ENCODE measurements at places on chromosomes 1 and 21. TPM values are rescaled to one million over a fixed set of nuclear protein-coding genes. Genes with fewer than 3 reads are reported as not detected.

The F5 gene
- total RNA-seq: 155 TPM

The LORICRIN gene
- not detected for total RNA-seq

The CELA3A gene
- total RNA-seq: 0.23 TPM

The LCE3E gene
- not detected for total RNA-seq

The TSSK3 gene
- total RNA-seq: not detected

The RAB3B gene
- total RNA-seq: 5.4 TPM

The UBIAD1 gene
- 5.4 TPM for total RNA-seq

The UMODL1 gene
- total RNA-seq: 0.08 TPM

The GJB5 gene
- total RNA-seq: not detected

GRCh38 chr1:246274186-246274585 lies 232.9 kb downstream of the SMYD3 start:
- no peak overlapping the region for H3K4me3 ChIP-seq
- no peaks in the 10 kb centered on the region for H3K36me3 ChIP-seq
- no peak overlapping the region for H3K27ac ChIP-seq
- no peak for DNase-seq
- H3K4me1 ChIP-seq: no peaks in the 10 kb centered on the region

GRCh38 chr1:226476648-226477319 lies 68.9 kb upstream of the PARP1 start:
- H3K4me1 ChIP-seq: no peaks in the 10 kb centered on the region
- no peak overlapping the region for H3K27ac ChIP-seq
- no peak for DNase-seq
- H3K36me3 ChIP-seq: no peaks in the 10 kb centered on the region
- H3K27me3 ChIP-seq: no peaks in the 10 kb centered on the region
- H3K4me3 ChIP-seq: no peak overlapping the region

- no peak overlapping the region for H3K27ac ChIP-seq
- H3K4me1 ChIP-seq: no peaks in the 10 kb centered on the region
- no peaks in the 10 kb centered on the region for H3K36me3 ChIP-seq
- no peaks in the 10 kb centered on the region for H3K27me3 ChIP-seq
- H3K4me3 ChIP-seq: no peak overlapping the region
Observed at GRCh38 chr1:203990118-203990517, 82.8 kb upstream of the SOX13 start.

GRCh38 chr1:22039594-22040285 lies 12.8 kb upstream of the CDC42 start:
- H3K4me3 ChIP-seq: no peak overlapping the region
- H3K4me1 ChIP-seq: no peaks in the 10 kb centered on the region
- DNase-seq: peak; percentile 74
- H3K27ac ChIP-seq: peak overlapping the region; percentile 28

DNA sequence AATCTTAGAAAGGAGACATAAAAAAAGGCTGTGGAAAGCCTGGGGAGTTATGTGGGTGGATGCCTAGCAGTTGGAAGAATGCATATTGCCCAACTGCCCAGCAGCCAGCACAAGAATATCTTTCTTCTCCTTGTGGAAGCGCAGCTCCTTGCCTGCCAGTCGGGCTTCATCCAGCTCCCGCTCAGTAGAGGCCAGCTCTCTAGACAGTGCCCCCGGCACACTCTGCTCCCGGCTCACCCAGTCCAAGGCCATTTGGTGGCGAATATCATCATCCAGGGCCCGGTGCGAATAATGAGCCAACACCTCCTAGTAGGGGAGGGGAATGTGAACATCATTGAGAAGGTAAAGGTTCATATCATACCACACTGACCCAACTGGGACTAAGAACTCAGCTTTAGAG lies 9.0 kb upstream of the RBM8A start:
- no peak for DNase-seq
- H3K27ac ChIP-seq: no peak overlapping the region
- peaks cover 13% of the 10 kb centered on the region for H3K36me3 ChIP-seq
- no peak overlapping the region for H3K4me3 ChIP-seq
- H3K4me1 ChIP-seq: no peaks in the 10 kb centered on the region

DNA sequence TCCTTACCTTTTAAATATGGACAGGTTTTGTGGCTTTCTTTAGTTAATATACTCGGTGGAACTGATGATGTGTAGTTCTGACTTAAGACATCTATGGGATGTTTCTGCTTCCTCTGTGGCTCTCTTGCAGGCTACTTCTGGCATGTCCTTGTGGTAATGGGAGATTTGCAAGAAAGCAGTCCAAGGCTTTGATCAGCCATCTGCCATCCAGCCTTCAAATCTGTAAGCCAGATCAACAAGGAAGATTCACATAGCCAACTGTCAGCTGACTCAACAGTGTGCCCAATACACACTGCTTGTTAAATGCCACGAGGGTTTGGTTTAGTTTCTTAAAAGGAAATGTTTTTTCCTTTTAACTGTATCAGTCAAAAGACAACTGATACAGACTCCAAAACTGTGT lies 722.2 kb upstream of the CHRM3 start:
- no peaks in the 10 kb centered on the region for H3K36me3 ChIP-seq
- no peak overlapping the region for H3K27ac ChIP-seq
- no peak for DNase-seq
- no peaks in the 10 kb centered on the region for H3K4me1 ChIP-seq
- H3K27me3 ChIP-seq: no peaks in the 10 kb centered on the region
- no peak overlapping the region for H3K4me3 ChIP-seq

DNA sequence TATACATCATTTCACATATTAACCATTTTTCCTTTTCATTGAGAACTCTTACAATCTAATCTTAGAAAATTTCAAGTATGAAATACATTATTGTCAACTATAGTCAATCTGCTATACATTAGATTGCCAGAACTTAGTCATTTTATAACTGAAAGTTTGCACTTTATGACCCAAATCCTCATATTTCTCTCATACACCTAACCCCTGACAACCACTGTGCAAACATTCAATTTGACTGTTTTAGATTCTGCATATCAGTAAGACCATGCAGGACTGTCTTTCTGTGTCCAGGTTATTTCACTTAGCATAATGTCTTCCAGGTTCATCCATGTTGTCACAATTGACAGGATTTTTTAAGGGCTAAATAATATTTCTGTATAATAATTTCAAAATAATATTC lies 1299.0 kb upstream of the B3GALT2 start:
- DNase-seq: no peak
- H3K36me3 ChIP-seq: no peaks in the 10 kb centered on the region
- H3K4me3 ChIP-seq: no peak overlapping the region
- no peak overlapping the region for H3K27ac ChIP-seq
- H3K4me1 ChIP-seq: no peaks in the 10 kb centered on the region

DNA sequence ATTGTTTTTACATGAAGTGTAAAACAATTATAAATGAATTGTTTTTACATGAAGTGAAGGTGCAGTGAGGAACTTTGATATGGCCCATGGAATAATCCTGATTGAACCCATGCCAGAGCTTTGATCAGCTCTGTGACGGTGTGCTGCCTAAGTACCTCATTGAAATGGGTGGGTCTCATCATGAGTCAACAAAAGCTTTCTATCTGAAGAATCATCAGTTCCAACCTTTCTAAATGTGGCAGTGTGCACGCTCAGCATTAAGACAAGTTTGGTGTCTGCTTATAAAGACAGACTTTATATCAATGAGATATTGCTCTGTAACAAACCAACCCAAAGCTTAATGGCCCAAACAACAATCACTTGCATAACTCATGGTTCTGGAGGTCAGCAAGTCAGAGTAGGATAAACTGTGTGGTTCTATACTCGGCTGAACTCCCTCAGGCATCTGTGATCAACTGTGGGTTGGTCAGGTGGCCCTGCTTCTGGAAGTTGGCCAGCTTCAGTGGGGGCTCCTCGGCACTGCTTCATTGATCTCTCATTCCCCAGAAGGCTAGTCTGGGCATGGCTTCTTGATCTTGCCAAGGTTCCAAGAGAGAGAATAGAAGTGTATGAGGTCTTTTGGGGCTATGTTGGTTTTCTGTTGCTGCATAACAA lies 258.0 kb downstream of the LTN1 start:
- H3K27me3 ChIP-seq: no peaks in the 10 kb centered on the region
- H3K36me3 ChIP-seq: no peaks in the 10 kb centered on the region
- H3K4me3 ChIP-seq: no peak overlapping the region
- DNase-seq: no peak

DNA sequence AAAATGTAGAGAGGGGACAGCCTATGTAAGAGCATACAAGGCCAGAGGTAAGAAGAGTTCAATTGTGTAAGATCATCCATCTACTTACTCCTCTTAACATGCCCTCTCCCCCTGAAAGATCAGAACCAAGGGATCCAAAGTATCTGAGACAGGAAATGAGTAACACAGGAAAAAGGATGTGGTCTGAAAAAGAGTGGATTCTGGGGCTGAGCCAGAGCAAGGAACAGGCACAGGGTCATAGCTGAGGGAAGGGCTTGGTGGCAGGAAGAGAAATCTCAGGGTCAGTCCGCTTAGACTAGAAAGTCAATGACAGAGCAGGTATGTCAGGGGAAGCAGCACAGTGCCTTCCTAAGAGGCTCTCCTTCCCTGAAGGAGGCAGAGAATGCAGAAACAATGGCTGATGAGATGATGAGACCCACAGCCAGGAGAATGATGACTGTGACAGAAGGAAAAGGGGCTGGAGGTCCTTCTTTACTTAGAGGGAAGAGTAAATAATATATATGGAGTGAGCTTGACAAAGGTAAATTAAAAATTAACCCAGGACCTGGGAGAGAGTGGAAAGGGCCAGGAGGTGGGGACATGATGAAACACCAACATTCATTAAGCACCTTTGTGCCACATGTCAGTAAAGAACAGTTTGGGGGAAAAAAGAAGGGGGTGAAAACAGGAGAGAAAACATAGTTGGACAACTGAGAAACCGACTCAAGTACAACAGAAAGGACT lies 26.2 kb upstream of the A3GALT2 start:
- H3K27me3 ChIP-seq: no peaks in the 10 kb centered on the region
- peaks cover 55% of the 10 kb centered on the region for H3K4me1 ChIP-seq
- DNase-seq: no peak
- H3K4me3 ChIP-seq: peak overlapping the region; percentile 92
- peak overlapping the region; percentile 97 for H3K27ac ChIP-seq
- no peaks in the 10 kb centered on the region for H3K36me3 ChIP-seq

GRCh38 chr1:24899581-24900485 lies 30.2 kb downstream of the RUNX3 start:
- H3K36me3 ChIP-seq: no peaks in the 10 kb centered on the region
- H3K4me3 ChIP-seq: no peak overlapping the region
- peaks cover 2% of the 10 kb centered on the region for H3K27me3 ChIP-seq
- H3K27ac ChIP-seq: no peak overlapping the region

- no peak overlapping the region for H3K27ac ChIP-seq
- DNase-seq: no peak
- no peaks in the 10 kb centered on the region for H3K27me3 ChIP-seq
- H3K4me1 ChIP-seq: no peaks in the 10 kb centered on the region
- H3K36me3 ChIP-seq: no peaks in the 10 kb centered on the region
- no peak overlapping the region for H3K4me3 ChIP-seq
Observed at GRCh38 chr1:185991266-185991665, 257.1 kb downstream of the HMCN1 start.

GRCh38 chr1:200771625-200772555 lies 33.2 kb downstream of the CAMSAP2 start:
- no peak for DNase-seq

DNA sequence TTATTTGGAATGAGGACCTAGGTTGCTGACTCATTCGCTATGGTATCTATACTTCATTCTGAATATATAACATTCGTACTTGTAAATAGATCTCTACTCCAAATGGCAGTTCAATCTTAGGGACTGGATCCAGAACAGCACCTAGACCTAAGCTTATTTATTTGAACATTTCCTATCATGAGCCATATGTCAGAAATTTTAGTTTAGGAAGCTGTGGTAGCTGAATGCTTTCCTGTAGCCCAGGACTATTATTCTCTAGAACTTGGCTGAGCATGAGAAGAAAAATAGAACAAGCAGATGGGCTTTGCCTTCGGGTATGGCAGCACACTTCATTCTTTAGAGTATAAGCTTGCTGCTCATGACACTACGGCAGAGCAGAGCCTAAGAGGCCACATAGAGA lies 1114.4 kb upstream of the B3GALT2 start:
- no peaks in the 10 kb centered on the region for H3K4me1 ChIP-seq
- no peak for DNase-seq
- H3K27ac ChIP-seq: no peak overlapping the region
- no peaks in the 10 kb centered on the region for H3K36me3 ChIP-seq

GRCh38 chr1:101474039-101474665 lies 237.3 kb downstream of the S1PR1 start:
- H3K36me3 ChIP-seq: no peaks in the 10 kb centered on the region
- no peaks in the 10 kb centered on the region for H3K4me1 ChIP-seq
- no peak overlapping the region for H3K4me3 ChIP-seq
- H3K27ac ChIP-seq: no peak overlapping the region
- DNase-seq: no peak

- no peak overlapping the region for H3K27ac ChIP-seq
- no peaks in the 10 kb centered on the region for H3K27me3 ChIP-seq
- DNase-seq: no peak
- no peaks in the 10 kb centered on the region for H3K4me1 ChIP-seq
Observed at GRCh38 chr1:192980856-192981255, 78.3 kb downstream of the UCHL5 start.

DNA sequence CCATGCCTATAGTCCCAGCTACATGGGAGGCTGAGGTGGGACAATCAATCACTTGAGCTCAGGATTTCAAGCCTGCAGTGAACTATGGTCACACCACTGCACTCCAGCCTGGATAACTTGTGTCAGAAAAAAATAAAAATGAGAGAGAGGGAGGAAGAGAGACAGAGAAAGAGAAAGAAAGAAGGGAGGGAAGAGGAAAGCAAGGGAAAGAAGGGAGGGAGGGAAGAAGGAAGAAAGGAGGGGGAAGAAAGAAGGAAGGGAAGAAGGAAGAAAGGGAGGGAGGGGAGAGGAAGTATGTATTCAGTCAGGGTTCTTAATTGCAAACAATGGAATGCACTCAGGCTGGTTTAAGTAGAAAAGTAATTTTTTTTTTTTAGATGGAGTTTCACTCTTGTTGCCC lies 7.9 kb upstream of the HENMT1 start:
- H3K27me3 ChIP-seq: no peaks in the 10 kb centered on the region
- no peaks in the 10 kb centered on the region for H3K4me1 ChIP-seq
- no peaks in the 10 kb centered on the region for H3K36me3 ChIP-seq
- no peak overlapping the region for H3K4me3 ChIP-seq
- no peak for DNase-seq
- H3K27ac ChIP-seq: no peak overlapping the region

DNA sequence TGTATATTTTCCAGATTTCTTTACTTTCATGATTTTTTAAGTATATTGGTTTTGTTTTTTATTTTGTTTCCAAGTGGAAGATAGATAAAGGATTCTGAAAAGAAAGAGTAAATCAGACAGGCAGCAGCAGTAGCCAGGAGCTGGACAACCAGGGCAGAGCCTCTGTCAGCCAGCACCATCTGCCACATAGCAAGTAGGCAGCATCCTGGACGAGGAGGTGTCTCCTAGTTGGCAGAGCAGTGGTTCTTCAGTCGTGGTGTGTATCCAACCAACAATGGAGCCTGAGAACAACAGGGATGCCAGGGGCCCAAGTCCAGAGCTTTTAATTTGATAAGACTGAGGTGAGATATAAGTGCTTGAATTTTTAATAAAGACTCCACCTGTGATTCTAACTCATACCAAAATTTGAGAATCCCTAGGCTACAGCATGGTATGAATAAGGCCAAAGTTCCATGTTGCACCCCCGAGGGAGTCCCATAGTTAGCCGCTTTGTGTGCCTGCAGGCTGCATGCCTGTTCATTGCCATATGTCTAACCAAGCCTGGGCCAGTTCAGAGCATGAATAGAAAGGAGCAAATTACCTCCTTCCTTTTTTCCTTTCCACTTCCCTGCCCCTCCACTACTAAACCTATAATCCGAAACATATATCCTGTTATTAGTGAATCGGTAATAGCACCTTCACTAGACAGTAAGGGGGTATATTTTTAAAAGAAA lies 153.2 kb downstream of the NTNG1 start:
- H3K27me3 ChIP-seq: peaks cover 3% of the 10 kb centered on the region
- no peaks in the 10 kb centered on the region for H3K36me3 ChIP-seq
- no peak for DNase-seq

All from liver (tissue), 10 donors.